ENCODE measurements at places on chromosomes 6 and 20.
A peak's percentile ranks its signal among the peaks of the same experiment; 100 is the strongest.

GRCh38 chr20:61161726-61162390 is 90.2 kb upstream of the CDH4 start:
- H3K4me1 ChIP-seq: no peaks in the 10 kb centered on the region
- no peak overlapping the region for H3K27ac ChIP-seq
- H3K36me3 ChIP-seq: no peaks in the 10 kb centered on the region
- no peak overlapping the region for H3K4me3 ChIP-seq
- no peaks in the 10 kb centered on the region for H3K27me3 ChIP-seq
- DNase-seq: no peak

DNA sequence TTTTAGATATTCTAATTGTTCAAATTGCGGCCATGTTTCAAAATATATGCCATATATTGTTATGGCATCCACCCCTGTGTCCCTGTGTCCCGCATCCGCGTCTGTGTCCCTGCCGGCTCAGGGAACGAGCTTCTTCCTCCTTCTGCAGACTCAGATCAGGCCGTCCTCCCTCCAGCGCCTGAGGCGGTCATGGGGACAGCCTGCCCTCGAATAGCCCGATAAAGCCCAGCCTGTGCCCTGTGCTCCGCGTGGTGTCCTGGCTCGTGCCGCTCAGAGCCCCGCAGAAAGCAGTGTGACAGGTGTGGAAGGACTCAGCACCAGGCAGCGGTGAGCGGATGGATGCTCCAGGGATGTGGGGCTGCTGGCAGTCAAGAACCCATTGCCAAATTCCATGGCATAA is 663.4 kb upstream of the DEFB115 start:
- no peak for DNase-seq
- no peak overlapping the region for H3K27ac ChIP-seq
- H3K4me1 ChIP-seq: no peaks in the 10 kb centered on the region
- no peak overlapping the region for H3K4me3 ChIP-seq

- H3K27me3 ChIP-seq: no peaks in the 10 kb centered on the region
- H3K4me1 ChIP-seq: no peaks in the 10 kb centered on the region
- no peak overlapping the region for H3K4me3 ChIP-seq
- H3K36me3 ChIP-seq: no peaks in the 10 kb centered on the region
- DNase-seq: no peak
- no peak overlapping the region for H3K27ac ChIP-seq
Observed at GRCh38 chr20:59429396-59429795, 129.0 kb downstream of the EDN3 start.

DNA sequence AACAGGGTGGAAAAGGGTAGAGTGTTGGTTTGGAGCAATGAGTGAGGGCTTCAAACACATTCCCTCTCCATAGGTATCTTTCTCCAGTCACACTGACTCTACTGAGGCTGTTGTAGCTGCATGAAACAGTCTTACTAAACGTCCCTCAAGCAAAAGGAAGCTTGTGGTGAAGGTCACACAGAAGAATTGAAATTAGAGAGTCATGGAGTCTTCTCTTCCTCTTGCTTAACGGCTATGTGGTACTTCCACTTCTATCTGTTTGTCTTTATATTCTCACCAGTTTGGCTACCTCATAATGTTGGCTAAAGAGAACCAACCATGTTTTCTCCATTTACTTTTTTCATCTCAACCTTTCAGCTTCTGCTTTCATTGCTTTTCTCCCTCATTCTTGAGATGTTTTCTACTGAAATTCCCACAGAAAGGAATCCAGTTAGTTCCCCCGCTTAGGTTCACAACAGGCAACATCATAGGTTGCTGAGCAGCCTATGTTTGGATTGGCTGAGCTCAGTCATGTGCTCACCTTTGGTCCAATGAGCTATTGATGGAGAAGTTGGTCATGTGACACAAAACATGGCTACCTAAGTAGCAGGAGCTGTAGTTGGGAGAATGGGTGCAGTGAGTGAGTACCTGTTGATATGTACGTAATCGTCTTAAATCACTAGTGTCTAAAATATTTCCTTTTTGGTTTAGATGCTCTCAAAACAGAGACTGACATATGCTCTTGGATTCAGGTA is 99.8 kb downstream of the SNAP25 start:
- no peak for DNase-seq
- H3K36me3 ChIP-seq: no peaks in the 10 kb centered on the region
- no peaks in the 10 kb centered on the region for H3K27me3 ChIP-seq
- H3K4me3 ChIP-seq: no peak overlapping the region
- no peak overlapping the region for H3K27ac ChIP-seq

DNA sequence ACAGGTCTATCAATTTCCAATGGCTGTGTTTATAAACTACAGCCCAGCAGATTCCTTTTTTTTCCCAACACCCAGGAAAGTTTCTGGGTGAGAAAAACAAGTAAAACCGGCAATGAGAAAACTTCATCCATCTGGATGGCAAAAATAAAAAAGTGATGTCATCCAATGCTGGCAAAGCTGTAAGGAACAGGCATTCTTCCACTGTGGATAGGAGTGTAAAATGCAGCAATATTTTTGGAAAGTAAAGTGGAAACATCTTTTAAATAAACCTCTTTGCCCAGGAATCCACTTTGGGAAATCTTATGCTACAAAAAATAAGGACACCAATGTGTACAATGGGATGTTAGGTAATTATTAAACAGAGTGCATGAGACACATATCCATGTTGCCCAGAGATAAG is 102.1 kb upstream of the NT5E start:
- no peaks in the 10 kb centered on the region for H3K36me3 ChIP-seq
- no peaks in the 10 kb centered on the region for H3K4me1 ChIP-seq
- H3K4me3 ChIP-seq: no peak overlapping the region

DNA sequence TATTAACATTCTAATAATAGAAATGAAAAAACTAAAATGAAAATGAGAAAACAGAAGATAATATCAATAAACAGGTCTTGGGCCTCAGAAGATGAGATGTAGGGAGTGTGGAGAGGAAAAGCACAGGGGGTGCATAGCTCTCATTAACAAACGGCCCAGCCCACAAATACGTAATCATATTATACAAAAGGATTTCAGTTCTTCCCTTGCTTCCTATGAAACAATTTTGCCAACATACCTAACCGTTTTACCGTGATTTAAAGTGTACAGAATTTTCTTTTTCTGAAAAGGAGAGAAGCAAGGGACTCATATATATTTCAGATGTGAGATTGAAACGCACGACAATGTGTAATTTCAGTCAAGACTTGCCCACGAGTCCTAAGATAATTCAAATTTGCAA is 136.0 kb downstream of the HFE start:
- peak overlapping the region; percentile 49 for H3K4me3 ChIP-seq
- DNase-seq: no peak
- H3K36me3 ChIP-seq: no peaks in the 10 kb centered on the region
- peaks cover 10% of the 10 kb centered on the region for H3K27me3 ChIP-seq
- H3K4me1 ChIP-seq: peaks cover 6% of the 10 kb centered on the region

GRCh38 chr6:106716966-106717365 is 87.6 kb downstream of the QRSL1 start:
- no peaks in the 10 kb centered on the region for H3K36me3 ChIP-seq
- H3K27ac ChIP-seq: no peak overlapping the region
- DNase-seq: no peak
- H3K4me3 ChIP-seq: no peak overlapping the region

- H3K27ac ChIP-seq: peak overlapping the region; percentile 89
- H3K4me3 ChIP-seq: no peak overlapping the region
- DNase-seq: peak; percentile 66
Observed at GRCh38 chr20:10508468-10509251, 73.6 kb downstream of the SLX4IP start.

- no peaks in the 10 kb centered on the region for H3K27me3 ChIP-seq
- no peaks in the 10 kb centered on the region for H3K4me1 ChIP-seq
- no peak overlapping the region for H3K4me3 ChIP-seq
- no peak overlapping the region for H3K27ac ChIP-seq
- no peak for DNase-seq
- H3K36me3 ChIP-seq: no peaks in the 10 kb centered on the region
Observed at GRCh38 chr6:122696079-122696478, 83.4 kb upstream of the FABP7 start.

- no peaks in the 10 kb centered on the region for H3K27me3 ChIP-seq
- no peak for DNase-seq
- H3K27ac ChIP-seq: no peak overlapping the region
- no peak overlapping the region for H3K4me3 ChIP-seq
Observed at GRCh38 chr6:16511040-16511660, 250.1 kb downstream of the ATXN1 start.

- no peak for DNase-seq
- no peak overlapping the region for H3K27ac ChIP-seq
- no peaks in the 10 kb centered on the region for H3K36me3 ChIP-seq
- H3K4me1 ChIP-seq: no peaks in the 10 kb centered on the region
- no peak overlapping the region for H3K4me3 ChIP-seq
- no peaks in the 10 kb centered on the region for H3K27me3 ChIP-seq
Observed at GRCh38 chr6:73802366-73802765, 106.4 kb downstream of the CD109 start.

- H3K4me3 ChIP-seq: peak overlapping the region; percentile 68
- no peaks in the 10 kb centered on the region for H3K4me1 ChIP-seq
- no peaks in the 10 kb centered on the region for H3K27me3 ChIP-seq
- no peak for DNase-seq
Observed at GRCh38 chr6:143449714-143450452, 612 bp downstream of the ADAT2 start.

DNA sequence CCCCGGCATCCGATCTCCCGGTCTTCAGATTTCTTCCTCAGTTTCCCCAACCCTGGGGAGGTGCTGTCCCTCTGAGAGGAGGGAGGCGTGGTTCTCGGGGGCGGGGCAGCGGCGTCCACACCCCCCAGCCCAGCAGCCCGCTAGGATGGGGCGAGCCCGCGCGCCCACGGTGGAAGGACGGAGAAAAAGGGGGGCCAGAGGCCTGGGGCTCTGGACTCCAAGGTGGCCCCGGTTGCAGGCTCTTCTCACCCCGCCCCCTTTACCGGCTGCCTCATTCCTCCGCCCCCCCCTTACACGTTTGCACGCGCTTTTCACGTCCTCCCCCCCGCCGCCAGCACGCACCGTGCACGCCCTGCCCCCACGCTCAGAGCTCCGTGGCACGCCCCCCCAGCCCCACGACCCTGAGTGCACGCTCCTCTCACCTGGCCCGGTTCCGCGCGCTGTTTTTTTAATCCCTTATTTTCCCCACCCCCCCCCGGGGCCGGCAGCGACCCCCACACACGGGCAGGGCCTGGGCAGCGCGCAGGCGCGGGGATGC is 402 bp downstream of the ZBTB12 start:
- peak overlapping the region; percentile 83 for H3K27ac ChIP-seq
- H3K4me3 ChIP-seq: peak overlapping the region; percentile 68
- H3K4me1 ChIP-seq: peaks cover 32% of the 10 kb centered on the region
- H3K27me3 ChIP-seq: no peaks in the 10 kb centered on the region
- peak; percentile 60 for DNase-seq

GRCh38 chr20:48440916-48441315 is 386.9 kb downstream of the PREX1 start:
- no peak for DNase-seq
- no peaks in the 10 kb centered on the region for H3K4me1 ChIP-seq
- H3K27ac ChIP-seq: no peak overlapping the region
- H3K27me3 ChIP-seq: no peaks in the 10 kb centered on the region
- H3K36me3 ChIP-seq: no peaks in the 10 kb centered on the region
- H3K4me3 ChIP-seq: no peak overlapping the region

- DNase-seq: no peak
- peak overlapping the region; percentile 31 for H3K27ac ChIP-seq
- H3K36me3 ChIP-seq: no peaks in the 10 kb centered on the region
- peaks cover 28% of the 10 kb centered on the region for H3K4me1 ChIP-seq
Observed at GRCh38 chr20:64077094-64077493, 2.2 kb downstream of the RGS19 start.

- DNase-seq: no peak
- H3K4me3 ChIP-seq: no peak overlapping the region
- no peaks in the 10 kb centered on the region for H3K27me3 ChIP-seq
- H3K4me1 ChIP-seq: peaks cover 15% of the 10 kb centered on the region
- H3K36me3 ChIP-seq: no peaks in the 10 kb centered on the region
- H3K27ac ChIP-seq: no peak overlapping the region
Observed at GRCh38 chr6:146999766-147000165, 204.5 kb upstream of the STXBP5 start.

DNA sequence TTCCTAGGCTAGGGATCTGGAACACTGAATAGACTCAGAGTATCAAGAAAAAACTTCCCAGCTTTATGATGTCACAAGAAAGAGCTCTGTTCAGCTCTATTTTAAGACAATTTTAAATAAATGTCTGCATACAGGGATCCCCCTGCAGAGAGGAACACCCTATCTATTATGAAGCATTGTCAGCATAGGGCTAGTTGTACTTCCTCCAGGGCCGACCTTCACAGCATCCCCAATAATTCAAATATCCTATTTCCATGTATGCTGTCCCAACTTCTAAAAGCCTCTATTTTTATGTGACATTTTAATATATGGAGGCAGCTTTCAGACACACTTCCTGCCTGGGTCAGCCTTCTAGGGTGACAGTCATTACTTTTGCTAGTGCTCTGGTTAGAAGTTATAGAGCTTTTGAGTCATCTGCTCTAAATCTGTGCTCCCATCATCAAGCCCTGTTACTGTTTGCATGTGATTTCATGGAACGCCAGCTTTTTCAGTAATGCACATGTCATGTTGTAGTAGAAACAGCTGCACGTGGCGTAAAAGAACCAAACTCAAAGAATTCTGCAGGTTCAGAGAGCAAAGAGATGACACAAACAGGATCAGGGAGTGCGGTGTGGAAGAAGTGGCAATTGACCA is 189.2 kb downstream of the ADGB start:
- H3K27me3 ChIP-seq: no peaks in the 10 kb centered on the region
- H3K4me3 ChIP-seq: no peak overlapping the region
- no peak for DNase-seq
- no peak overlapping the region for H3K27ac ChIP-seq

DNA sequence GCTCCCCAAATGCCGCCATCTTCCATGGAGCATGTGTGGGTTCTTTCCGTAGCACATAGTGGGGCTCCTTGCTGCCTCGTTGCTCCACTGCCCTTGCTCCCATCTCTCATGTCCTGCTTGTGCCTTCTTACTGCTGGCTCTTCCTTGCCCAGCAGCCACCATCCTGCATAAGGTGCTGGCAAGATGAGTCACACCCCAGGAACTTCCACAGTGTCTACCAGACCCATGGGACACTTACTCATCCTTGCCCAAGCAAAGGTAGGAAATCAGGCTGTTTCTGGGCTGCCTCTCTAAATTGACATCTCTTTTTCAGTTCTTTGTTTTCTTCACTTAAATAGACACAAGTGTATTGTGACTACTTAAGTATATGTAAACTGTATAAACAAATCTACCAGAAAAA is 39.4 kb upstream of the RGS17 start:
- H3K27me3 ChIP-seq: no peaks in the 10 kb centered on the region
- H3K4me1 ChIP-seq: no peaks in the 10 kb centered on the region
- H3K36me3 ChIP-seq: no peaks in the 10 kb centered on the region
- H3K4me3 ChIP-seq: no peak overlapping the region
- no peak overlapping the region for H3K27ac ChIP-seq
- DNase-seq: no peak

- H3K27ac ChIP-seq: no peak overlapping the region
- DNase-seq: no peak
Observed at GRCh38 chr20:7003598-7003997, 236.1 kb downstream of the BMP2 start.

- H3K27ac ChIP-seq: no peak overlapping the region
- no peak for DNase-seq
- no peak overlapping the region for H3K4me3 ChIP-seq
Observed at GRCh38 chr6:14732226-14732843, 513.5 kb upstream of the JARID2 start.

GRCh38 chr6:63897952-63898351 is 262.4 kb downstream of the PHF3 start:
- no peaks in the 10 kb centered on the region for H3K4me1 ChIP-seq
- no peak overlapping the region for H3K27ac ChIP-seq
- DNase-seq: no peak
- no peak overlapping the region for H3K4me3 ChIP-seq
- H3K27me3 ChIP-seq: no peaks in the 10 kb centered on the region

- H3K27ac ChIP-seq: no peak overlapping the region
- H3K36me3 ChIP-seq: no peaks in the 10 kb centered on the region
- H3K4me1 ChIP-seq: no peaks in the 10 kb centered on the region
- no peak overlapping the region for H3K4me3 ChIP-seq
Observed at GRCh38 chr20:37822141-37822601, 80.8 kb upstream of the VSTM2L start.

All from tibial artery (tissue), 4 donors.